RWPE2 (cell line): ENCODE measurements at places on chromosomes 6 and 20.

- no peaks in the 10 kb centered on the region for H3K27me3 ChIP-seq
- DNase-seq, result no peak
- no peaks in the 10 kb centered on the region for H3K36me3 ChIP-seq
Measured at GRCh38 chr20:40648210-40649072, 40.6 kb downstream of the MAFB start.

GRCh38 chr20:11728937-11729336 lies 188.8 kb upstream of the BTBD3 start:
- no peak overlapping the region for H3K4me3 ChIP-seq
- no peaks in the 10 kb centered on the region for H3K36me3 ChIP-seq
- no peak overlapping the region for H3K27ac ChIP-seq
- H3K4me1 ChIP-seq, result no peaks in the 10 kb centered on the region
- no peaks in the 10 kb centered on the region for H3K27me3 ChIP-seq

DNA sequence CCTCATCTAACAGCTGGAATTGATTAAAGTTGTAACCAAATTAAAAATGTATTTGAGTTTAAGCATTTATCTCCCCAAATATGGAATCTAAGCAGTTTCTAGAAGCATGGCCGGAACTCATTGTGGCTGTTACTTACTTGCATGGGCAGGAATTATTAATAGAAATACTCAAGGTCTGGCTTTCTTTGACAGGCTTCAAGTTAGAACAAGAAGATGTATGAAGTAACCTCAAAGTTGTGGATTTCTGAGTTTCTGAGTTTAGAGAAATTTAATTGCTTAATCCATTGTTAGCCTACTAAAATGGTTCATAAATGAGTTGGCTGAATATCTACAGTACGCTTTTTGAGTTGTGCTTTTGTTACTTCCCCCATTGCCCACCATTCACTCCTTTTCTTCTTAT lies 7.7 kb downstream of the CARMIL1 start:
- no peak overlapping the region for H3K27ac ChIP-seq
- no peaks in the 10 kb centered on the region for H3K27me3 ChIP-seq
- peaks cover 20% of the 10 kb centered on the region for H3K4me1 ChIP-seq

DNA sequence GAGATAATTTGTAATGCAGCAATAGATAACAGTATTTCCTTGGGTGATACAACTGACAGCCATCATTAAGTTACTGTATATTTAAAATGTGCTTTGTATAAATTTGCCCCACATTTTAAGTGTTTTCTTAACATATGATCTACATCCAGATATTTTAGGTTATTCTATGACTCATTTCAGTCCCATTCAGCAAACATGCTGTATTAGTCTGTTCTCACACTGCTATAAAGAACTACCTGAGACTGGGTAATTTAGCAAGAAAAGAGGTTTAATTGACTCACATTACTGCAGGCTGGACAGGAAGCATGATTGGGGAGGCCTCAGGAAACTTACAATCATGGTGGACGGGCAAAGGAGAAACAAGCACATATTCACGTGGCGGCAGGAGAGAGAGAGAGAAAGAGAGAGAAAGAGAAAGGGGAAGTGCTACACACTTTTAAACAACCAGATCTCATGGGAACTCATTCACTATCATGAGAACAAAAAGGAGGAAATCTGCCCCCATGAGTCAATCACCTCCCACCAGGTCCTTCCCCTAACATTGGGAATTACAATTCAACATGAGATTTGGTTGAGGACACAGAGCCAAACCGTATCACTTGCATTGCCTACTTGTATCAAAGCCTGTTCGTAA lies 9.6 kb upstream of the CHD6 start:
- DNase-seq, result no peak
- no peaks in the 10 kb centered on the region for H3K4me1 ChIP-seq
- no peaks in the 10 kb centered on the region for H3K36me3 ChIP-seq
- no peak overlapping the region for H3K4me3 ChIP-seq

DNA sequence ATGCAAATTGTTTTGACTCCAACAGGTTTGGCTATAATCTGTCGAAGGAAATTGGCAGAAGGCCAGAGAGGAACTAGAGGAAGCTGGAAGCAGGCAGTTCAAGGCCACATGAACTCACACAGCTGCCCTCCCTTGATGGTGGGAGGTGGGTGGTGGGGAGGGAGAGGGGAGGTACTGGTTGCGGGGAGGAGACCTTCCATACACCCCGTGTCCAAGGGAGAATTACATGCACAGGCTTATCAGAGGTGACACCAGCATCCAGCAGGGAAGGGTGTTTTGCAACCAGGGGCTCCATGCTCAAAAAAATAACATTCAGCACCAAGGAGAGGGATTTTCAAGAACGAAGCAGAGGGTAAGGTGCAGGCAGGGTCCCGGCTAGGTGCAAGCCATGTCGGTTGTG lies 9.1 kb downstream of the PRND start:
- H3K27ac ChIP-seq, result no peak overlapping the region
- H3K27me3 ChIP-seq, result no peaks in the 10 kb centered on the region
- no peaks in the 10 kb centered on the region for H3K36me3 ChIP-seq
- DNase-seq, result no peak

DNA sequence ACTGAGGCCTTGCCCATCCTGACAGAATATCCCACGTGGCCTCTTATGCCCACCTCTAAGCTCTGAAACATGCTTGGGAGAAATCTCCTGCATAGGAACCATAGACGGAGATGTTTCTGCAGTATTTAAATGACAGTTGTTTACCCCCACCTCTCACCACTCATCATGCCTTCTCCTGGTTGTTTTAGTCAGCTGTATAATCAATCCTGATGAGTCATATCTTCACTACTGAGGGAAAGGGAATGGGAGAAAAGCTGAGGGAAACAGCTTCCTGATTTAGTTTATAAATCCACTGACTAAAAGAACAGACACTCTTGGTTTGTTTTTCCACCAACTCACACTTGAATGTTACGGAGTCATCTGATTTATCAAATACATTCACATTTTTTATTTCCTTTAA lies 113.2 kb upstream of the TENT5A start:
- no peak overlapping the region for H3K4me3 ChIP-seq
- no peaks in the 10 kb centered on the region for H3K27me3 ChIP-seq
- H3K27ac ChIP-seq, result no peak overlapping the region
- no peak for DNase-seq
- H3K36me3 ChIP-seq, result no peaks in the 10 kb centered on the region

DNA sequence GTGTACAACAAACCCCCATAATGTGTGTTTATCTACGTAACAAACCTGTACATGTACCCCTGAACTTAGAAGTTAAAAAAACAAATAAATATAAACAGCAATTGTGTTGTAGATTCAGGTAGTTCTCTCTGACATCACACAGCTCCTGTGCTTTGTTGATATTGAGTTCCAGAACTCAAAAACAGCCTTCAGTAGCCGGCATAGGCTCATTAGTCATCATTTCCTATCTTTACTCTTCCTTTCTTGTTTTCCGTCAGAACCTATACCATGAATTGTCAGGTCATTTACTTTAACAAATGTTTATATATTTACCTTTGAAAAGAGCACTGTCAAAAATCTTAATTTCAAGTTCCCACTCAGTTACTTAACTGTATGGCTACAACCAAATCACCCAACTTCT lies 88.8 kb downstream of the ADTRP start:
- DNase-seq, result no peak
- no peak overlapping the region for H3K4me3 ChIP-seq
- H3K27me3 ChIP-seq, result no peaks in the 10 kb centered on the region
- no peak overlapping the region for H3K27ac ChIP-seq
- no peaks in the 10 kb centered on the region for H3K36me3 ChIP-seq
- H3K4me1 ChIP-seq, result peaks cover 14% of the 10 kb centered on the region

GRCh38 chr20:5608442-5609161 lies 141.6 kb upstream of the SHLD1 start:
- peak overlapping the region; percentile 95 for H3K4me3 ChIP-seq
- DNase-seq, result no peak
- peaks cover 61% of the 10 kb centered on the region for H3K36me3 ChIP-seq
- H3K27ac ChIP-seq, result peak overlapping the region; percentile 83

DNA sequence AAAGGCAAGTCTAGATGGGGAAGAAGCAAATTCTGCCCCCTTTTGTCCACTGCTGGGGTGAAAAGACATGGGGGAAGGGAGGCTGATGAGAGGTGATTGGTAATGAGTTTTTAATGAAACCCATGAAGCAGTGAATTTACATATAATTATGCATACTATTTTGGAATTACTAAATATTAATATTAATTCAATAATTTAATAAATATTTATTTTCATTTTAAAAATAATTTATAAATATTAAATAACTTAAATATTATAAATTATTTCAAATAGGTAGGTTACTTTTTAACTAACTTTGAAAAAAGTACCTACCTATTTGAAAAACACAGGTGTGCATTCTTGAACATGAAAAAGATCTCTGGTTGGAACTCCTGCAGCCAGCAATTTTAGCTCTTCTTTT lies 138.1 kb upstream of the GPR6 start:
- H3K27me3 ChIP-seq, result no peaks in the 10 kb centered on the region
- DNase-seq, result no peak
- no peaks in the 10 kb centered on the region for H3K36me3 ChIP-seq
- no peak overlapping the region for H3K27ac ChIP-seq
- no peak overlapping the region for H3K4me3 ChIP-seq
- H3K4me1 ChIP-seq, result no peaks in the 10 kb centered on the region

DNA sequence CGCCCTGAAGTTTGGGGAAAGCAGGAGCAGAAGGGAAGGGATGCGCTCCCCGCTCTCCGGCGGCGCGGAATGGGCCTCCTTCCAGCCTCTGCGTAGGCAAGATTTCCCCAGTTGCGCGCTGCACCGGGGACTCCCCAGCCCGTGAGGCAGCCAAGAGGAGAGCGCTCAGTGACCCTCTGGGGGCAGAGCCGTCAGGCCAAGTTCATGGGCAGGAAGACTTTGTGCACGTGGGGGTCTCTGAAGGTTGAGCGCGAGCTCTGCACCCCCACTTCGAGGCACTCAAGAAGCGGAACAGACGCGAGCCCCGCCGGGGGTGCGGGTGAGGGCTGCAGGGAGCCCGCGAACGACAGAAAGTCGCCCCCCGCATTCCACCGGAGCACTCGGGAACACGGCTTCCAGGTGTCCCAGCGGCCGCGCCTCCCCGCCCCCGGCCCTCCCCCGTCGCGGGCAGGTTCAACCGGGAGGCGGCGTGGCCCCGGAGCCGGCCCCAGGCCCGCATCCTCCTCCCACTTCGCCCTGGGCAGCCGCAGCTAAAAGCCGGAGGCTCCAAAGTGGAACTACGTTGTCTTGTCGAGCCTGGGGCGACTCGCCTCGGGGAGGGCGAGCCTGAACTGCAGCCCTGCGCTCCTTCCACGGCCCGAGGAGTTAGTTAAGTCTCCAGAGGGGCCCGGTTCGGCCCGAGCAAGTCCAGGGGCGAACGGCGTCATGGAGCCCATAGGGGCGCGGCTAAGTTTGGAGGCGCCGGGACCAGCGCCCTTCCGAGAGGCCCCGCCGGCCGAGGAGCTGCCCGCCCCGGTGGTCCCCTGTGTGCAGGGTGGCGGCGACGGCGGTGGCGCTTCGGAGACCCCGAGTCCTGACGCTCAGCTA lies at the start of gene PPP1R3G:
TSS of gene PPP1R3G (plus strand) at position 561 of the 867 bp plus-strand sequence. CDS start at position 706, 145 bp downstream.
- H3K27me3 ChIP-seq, result no peaks in the 10 kb centered on the region
- no peak for DNase-seq
- peaks cover 24% of the 10 kb centered on the region for H3K4me1 ChIP-seq
- no peak within 1 kb of the TSS for H3K27ac ChIP-seq

GRCh38 chr20:46307139-46307998 lies 929 bp downstream of the CDH22 start:
- no peaks in the 10 kb centered on the region for H3K4me1 ChIP-seq
- H3K4me3 ChIP-seq, result peak overlapping the region; percentile 29
- H3K36me3 ChIP-seq, result no peaks in the 10 kb centered on the region
- H3K27ac ChIP-seq, result no peak overlapping the region
- DNase-seq, result peak; percentile 89

GRCh38 chr6:131226459-131227157 lies 91.3 kb downstream of the AKAP7 start:
- no peaks in the 10 kb centered on the region for H3K27me3 ChIP-seq

- DNase-seq, result no peak
- H3K27ac ChIP-seq, result no peak overlapping the region
- H3K4me1 ChIP-seq, result peaks cover 7% of the 10 kb centered on the region
- no peaks in the 10 kb centered on the region for H3K27me3 ChIP-seq
- H3K4me3 ChIP-seq, result no peak overlapping the region
Measured at GRCh38 chr6:106694343-106694742, 65.0 kb downstream of the QRSL1 start.

DNA sequence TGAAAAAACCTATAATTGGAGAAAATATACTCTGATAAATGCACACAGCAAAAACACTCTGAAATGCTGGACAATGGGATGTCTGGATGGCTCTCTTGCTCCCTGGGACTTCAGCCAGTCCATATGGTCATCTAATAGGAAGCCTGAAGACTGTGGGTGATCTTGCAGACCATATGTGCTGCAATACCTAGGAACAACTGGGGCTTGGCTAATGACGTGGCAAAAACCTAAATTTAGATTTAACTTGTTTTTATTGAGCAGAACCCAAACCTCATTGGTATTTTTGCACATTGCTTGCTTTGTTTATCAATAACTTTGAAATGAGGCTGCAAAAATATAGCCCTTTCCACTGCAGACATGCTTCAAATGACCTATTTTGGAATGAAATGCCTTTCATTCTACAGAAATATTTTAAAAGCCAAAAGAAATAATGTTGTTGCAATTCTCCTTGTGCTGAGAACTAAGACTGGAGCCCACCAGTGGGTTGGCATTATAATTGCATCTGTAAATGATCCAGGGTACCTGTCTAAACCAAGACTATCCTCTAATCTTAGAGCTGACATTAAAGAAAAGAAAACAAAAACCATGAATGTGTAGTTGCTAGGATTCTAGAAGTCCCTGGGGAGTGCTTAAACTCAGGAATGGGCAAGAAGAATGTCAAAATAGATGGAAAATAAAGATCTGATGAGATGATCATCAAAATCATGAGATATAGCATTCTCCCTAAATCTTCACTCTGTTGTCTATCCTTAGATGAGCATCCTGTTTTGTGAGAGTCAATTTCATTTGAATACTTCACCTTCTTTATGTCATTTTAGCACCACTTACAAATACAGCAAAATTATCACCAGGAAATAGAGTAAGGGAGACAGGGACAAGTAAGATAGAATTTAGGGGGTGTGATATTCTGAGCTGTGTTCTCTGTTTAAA lies 152.1 kb upstream of the RIMS1 start:
- no peak overlapping the region for H3K27ac ChIP-seq
- no peak overlapping the region for H3K4me3 ChIP-seq
- no peaks in the 10 kb centered on the region for H3K4me1 ChIP-seq
- DNase-seq, result no peak
- H3K36me3 ChIP-seq, result no peaks in the 10 kb centered on the region

DNA sequence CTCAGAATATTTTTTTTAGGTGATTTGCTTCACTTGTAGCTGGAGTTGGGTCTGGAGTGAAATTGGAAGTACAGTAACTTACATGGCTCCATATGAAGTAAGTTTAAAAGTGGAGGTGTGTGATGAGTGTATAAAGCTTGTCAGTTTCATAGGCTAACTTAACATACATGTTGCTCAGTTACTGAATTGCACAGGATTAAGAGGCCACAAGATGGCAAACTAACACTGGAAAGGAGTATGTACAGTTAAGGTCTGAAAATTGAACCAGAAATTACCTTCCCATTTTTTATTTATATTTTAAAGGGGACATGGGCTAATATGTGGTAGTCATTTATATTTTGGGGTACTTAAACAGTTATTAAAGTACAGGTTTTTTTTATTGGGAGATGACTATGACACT lies 45.3 kb upstream of the SMIM8 start:
- H3K36me3 ChIP-seq, result no peaks in the 10 kb centered on the region
- no peak overlapping the region for H3K4me3 ChIP-seq
- no peaks in the 10 kb centered on the region for H3K4me1 ChIP-seq
- H3K27ac ChIP-seq, result no peak overlapping the region
